BE2C (cell line): ENCODE measurements at places on chromosomes 5 and 9.

DNA sequence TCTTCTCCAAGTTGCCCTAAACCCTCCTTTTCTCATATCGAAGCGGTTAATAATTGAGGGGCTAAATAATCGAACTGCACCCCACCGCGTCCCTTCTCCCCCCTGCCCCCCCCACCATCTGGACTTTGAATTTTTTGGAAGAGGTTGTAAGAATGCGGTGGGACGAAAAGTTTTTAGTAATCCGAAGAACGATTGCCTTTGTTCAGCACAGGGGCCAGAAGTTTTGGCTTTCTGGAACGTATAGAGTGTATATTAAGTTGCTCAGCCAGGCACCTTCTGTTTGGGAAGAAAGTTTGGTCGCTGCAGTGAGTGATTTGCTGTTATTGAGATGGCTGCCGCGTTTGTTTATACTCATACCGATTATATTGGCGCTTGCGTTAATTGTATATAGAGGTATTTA is 518 bp downstream of the ERBIN start:
- no peak for DNase-seq

GRCh38 chr5:133400831-133401351 is 211.4 kb downstream of the FSTL4 start:
- DNase-seq = no peak

DNA sequence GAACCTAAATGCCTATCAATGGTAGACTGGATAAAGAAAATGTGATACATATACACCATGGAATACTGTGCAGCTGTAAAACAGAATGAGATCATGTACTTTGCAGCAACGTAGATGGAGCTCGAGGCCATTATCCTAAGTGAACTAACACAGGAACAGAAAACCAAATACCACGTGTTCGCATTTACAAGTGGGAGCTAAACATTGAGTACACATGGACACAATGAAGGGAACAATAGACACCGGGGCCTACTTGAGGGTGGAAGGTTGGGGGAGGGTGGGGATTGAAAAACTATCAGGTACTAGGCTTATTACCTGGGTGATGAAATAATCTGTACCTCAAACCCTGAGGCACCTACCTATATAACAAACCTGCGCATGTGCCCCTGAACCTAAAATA is 22.4 kb upstream of the DEPDC1B start:
- DNase-seq = no peak

GRCh38 chr9:14903040-14903439 is 7.2 kb downstream of the FREM1 start:
- no peak for DNase-seq
